ENCODE measurements at places on chromosomes 4 and X.
A peak's percentile ranks its signal among the peaks of the same experiment; 100 is the strongest.

GRCh38 chr4:99144070-99144469 is at the start of gene ADH4:
TSS of gene ADH4 (minus strand) at chr4:99144297. CDS start at chr4:99144222, 75 bp downstream.
- no peak for DNase-seq

DNA sequence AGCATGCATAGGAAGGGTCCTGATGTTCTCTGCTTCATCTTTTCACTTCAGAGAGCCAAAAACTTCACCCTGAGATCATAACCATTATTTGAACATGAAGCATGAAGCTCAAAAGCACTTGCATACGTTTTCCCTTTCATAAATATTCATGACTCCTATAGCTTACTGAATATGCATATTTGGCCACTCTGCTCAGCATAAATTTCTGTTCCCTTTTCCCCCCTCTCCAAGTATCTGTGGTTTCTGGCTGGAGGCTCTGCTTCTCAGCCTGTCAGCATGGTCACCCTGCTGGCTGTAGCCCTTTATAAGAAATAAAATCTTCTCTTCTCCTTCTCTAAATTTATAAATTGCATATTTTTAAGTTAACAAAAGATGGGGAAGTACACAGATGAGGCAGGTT is 384.7 kb upstream of the AGA start:
- no peak for DNase-seq

DNA sequence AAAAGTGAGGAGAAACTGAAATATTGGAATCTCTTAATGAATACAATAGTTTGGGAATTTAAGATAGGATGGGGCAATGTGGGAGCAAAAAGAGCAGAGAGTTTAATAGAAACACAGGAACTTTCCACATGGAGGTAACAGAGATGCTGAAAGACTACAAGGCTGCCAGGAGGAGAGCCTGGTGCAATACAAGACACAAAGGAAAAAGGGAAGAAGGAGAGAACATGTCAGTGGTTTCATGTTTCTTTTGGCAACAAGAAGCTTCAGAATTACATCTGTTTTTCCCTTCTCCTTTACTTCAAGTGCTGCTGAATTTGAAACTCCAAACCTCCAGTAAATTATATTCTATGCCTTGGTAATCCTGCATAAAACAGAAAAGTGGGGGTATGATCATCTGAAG is 474.3 kb downstream of the FAT4 start:
- no peak for DNase-seq

DNA sequence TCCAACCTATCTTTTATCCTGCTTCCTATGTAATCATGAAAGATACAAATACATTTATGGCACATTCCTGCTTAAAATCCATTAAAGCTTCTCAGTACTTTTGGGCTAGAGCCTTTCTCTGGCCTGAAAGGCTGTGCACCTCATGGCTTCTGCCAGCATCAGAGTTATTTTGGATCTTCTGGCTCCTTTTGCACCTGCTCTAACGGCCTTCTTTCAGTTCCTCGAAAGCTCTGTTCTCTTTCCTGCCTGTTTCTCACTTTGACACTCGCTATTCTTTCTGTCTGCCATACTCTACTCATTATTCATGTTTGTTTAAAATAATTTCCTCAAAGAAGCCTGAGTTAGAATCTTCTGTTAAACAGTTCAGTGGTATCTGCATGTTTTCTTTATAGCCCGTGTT is 86.0 kb downstream of the LRP2BP start:
- DNase-seq = no peak

GRCh38 chrX:19747652-19748610 is 139.5 kb downstream of the SH3KBP1 start:
- peak; percentile 47 for DNase-seq

GRCh38 chr4:78565971-78566372 is 14.4 kb downstream of the ANXA3 start:
- no peak for DNase-seq

DNA sequence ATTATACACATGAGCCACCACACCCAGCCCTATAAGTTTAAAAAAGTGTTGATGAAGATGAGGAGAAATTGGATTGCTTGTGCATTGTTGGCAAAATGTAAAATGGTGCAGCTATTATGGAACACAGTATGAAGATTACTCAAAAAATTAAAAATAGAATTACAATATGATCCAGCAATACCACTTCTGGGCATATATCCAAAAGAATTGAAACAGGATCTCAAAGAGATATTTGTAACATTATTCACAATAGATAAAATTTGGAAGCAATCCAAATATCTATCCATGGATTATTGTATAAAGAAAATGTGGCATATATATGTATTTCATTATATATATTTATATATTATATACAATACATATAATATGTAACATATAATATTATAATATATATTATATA is 515.6 kb upstream of the GNPDA2 start:
- no peak for DNase-seq

DNA sequence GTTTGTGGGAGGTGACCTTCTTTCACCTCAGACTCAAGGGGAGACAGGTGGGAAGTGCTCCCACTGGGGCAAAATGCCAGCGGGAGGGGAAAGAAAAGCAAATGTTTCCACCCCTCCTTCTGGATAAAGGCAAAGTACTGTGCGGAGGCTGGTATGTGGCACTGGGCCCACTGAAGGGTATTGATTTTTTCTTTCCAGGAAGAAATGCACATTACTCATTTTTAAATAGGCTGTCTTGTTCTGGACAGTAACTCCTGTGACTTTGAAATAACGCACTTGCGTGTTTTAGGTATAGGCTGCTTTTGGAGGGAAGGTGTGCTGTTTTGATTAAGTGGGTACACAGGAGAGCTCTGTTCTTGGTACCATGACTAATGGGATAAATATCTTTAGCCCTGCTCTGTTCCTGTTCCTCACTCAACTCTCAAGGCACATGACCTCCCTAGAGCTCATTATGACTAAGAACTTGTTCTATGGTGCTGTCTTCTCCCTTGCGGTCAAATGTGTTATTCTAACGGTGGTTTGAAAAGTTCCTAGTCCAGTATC is 40.7 kb upstream of the MBTPS2 start:
- no peak for DNase-seq

GRCh38 chr4:7334521-7335275 is 100.0 kb downstream of the PSAPL1 start:
- DNase-seq = no peak

GRCh38 chrX:17713288-17713687 is 24.0 kb upstream of the SCML1 start:
- DNase-seq = no peak

DNA sequence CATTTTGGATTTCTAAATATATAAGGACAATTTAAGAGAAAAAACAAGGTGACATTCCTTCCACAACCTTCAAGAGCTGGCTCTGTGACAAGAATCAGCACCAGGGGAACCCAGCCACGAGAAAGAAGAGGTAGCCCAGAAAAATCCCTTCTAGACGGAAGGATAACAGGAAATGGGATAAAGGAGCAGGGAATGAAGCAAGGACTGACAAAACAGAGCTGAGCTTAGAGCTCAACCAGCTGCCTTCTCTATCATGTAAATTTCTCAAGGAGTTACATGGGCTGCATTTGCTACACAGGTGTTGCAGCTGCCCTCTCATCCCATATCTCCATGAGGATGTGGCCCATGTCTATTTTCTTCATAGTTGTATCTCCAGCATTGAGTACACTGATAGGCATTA is 154.2 kb upstream of the PRDX4 start:
- no peak for DNase-seq

DNA sequence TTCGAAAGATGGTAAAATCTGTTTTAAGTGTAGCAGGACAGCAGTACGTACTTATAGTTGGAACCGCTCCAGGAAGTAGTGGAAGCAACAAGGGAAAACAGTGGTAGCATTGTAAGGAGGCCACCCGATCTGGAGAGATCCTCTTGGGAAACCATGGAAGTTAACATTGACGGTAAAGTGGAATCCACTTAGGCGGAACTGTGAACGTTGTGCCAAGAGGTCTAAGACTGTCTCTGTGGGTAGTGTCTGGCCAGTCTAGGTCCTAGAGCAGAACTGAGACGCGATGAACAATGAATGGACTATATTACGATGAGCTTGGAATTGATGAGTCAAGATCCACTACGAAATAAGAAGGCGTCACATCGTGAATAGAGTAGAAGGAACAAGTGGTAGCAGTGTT is 124.0 kb downstream of the TENM3 start:
- DNase-seq = no peak

- DNase-seq = no peak
These were observed 135.0 kb upstream of the TENT5D start for GRCh38 chrX:80285131-80285773.

DNA sequence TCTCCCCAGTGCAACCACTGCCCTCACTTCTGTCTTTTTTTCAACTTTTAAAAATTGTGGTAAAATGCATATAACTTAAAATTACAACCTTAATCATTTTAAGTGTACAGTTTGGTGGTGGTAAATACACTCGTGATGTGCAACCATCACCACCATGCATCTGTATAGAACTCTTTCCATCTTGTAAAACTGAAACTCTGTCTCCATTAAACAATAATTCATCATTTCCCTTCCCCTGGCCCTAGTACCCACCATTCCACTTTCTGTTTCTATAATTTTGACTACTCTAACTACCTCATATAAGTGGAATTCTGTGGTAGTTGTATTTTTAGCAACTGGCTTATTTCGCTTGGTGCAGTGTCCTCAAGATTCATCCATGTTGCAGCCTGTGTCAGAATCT is 6.8 kb upstream of the CTBP1 start:
- no peak for DNase-seq

- DNase-seq = no peak
These were observed 138.3 kb downstream of the AREG start for GRCh38 chr4:74583089-74583700.

- DNase-seq = no peak
These were observed 1388.6 kb downstream of the TECRL start for GRCh38 chr4:63020661-63021060.

DNA sequence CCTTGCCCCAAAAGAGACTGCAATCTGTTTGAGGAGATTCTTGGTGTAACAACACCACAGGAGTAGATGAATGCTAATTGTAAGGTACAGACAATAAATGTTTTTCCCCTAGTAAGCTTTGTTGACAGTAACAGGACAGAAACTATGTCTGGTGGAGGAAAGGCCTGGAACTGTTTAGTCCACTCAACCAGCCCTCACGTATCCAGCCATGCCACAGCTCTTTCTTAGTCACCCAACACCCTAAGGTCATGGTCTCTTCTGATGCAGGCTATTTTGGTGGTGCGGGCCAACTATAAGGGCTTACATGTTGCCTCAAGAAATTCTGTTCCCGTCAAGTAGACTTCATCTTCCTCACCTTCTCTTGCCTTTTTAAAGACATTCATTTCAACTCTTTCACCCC is 75.9 kb upstream of the GAB1 start:
- no peak for DNase-seq
